Stimulated activated CD4-positive, alpha-beta T cell treated with anti-CD3 and anti-CD28 coated beads, TNF-alpha, amount 100 ng/mL, for 48 hours (primary cell): ENCODE measurements at places on chromosomes 4 and X.
A peak's percentile ranks its signal among the peaks of the same experiment; 100 is the strongest.

GRCh38 chr4:8773124-8773931, 98.3 kb downstream of the HMX1 start:
- DNase-seq: no peak

- DNase-seq: no peak
These were observed 421.0 kb downstream of the MAPK10 start for GRCh38 chr4:85938902-85939301.

DNA sequence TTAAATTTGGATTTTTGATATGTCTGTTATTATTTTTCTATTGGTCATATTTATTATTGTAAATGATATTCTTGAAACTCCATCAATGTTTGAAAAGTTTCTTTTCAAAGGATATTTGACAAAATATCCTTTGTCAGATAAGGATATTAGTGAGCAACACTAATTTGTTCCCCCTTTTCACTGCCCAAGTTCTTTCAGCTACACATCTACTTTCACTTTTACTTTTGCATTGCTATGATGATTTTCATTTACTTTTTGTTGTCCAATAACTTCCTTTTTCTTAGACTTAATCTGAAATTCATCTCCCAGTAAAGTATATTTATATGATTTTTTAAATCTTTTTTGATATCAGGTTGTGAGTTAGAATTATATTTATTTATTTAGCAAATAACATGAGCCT, 542.3 kb upstream of the ADGRL3 start:
- no peak for DNase-seq

DNA sequence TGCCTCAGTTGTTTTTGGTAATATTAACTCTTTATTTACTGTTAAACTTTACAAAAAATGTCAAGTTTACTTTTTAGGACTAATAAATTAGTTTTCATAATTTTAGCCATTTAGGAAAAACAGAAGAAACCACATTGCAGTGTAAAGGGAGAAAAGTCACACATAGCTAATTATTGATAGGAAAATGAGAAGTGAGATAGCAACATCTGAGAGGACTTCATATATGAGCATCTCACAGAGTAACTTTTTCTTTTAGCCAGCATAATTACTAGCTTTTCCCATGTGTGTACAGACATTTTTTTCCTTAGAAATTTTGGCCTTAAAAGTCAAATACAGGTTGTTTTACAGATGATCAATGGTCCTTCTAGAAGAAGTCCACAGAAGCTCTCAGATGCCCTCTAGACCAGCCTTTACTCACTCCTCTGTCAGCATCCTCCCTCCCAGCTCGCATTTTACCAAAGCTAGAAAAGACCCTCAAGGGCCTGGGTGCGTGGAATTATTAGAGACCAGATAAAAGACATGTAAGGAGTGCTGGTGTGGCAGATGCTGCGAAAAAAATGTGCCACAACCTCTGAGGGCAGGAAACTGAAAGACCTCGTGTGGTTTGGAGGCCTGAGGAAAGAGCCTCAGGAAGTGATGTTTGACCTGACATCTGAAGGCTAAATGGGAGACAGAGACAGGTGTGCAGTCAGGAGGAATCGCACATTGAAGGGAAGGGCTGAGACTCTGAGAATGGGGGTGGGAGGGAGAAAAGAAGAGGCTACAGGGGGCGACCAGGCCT, 156.9 kb downstream of the CBR4 start:
- no peak for DNase-seq

GRCh38 chr4:122045533-122045932, 93.7 kb upstream of the TRPC3 start:
- DNase-seq: no peak

- DNase-seq: no peak
These were observed 824 bp downstream of the TBC1D14 start for GRCh38 chr4:6910340-6910959.

DNA sequence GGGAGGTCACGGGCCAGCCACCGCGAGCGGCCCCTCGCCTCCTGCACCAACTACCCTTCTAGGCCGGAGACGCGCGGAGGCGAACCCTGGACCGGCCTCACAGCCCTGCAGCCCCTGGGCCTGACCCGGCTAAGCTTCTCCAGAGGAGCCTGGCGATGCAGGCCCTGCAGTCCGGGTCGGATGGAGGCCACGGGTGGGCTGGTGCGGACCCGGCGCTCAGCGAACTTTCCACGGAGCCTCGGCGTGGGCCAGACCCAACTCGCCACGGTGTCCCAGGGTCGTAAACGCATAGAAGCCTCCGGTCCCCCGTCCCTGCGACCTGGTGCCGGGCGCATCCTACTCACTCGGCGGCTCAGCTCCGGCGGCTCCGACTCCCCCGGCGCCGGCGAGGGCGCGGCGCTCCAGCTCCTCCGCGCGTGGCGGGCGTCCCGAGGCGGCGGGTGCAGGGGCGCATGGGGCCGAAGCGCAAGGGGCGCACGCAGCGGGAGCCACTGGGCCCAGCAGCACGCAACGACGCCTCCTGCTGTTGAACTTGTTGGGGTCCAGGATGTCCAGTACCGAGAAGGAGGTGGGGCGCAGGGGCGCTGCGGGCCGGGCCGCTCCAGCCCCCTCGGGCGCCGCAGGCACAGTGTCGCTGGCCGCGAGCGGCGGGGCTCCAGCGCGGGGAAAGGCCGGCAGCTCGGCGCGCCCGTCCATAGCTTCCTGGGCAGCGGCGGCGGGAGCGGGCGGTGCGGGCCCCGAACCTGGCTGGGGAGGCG, 427 bp downstream of the NKX1-1 start:
- DNase-seq: no peak

- no peak for DNase-seq
These were observed 162.9 kb downstream of the NSUN7 start for GRCh38 chr4:40912460-40913184.

DNA sequence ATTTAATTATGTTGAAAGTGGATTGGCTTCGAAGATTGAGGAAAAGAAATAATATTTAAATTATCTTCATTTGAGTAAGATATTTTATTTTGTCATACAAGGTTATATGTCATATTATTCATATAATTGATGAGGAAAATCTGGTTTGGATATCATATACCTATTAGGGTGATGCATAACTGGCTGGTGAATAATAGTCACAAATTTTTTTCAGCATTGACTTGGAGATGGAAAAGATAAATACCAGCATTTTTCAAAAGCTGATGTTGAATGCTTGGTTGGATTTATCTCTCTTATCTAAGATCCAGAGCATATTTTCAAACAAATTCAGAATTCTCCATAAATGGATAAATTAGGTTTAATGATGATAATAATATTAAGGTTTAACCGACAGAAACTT, 93.5 kb upstream of the SLIT2 start:
- DNase-seq: no peak

- DNase-seq: no peak
These were observed 2.3 kb upstream of the METTL14 start for GRCh38 chr4:118682928-118683327.

DNA sequence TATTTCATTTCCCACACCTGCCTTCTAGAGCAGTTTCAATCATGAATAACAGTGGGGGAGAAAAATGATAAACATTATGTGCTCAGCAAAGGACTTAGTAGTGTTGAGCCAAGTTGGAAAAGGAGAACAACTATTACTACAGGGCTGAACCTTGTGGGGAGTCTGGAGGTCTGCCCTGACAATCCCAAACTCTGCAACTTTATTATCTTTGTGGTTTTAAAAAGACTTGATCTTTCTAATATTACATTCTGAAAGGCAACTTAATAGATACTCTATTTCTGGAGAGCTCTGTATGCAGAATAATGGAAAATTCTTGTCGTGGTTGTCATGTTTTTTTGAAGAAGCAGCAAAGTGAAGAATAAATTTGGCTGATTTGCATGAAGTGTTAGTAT, 116.1 kb downstream of the SPCS3 start:
- DNase-seq: no peak

DNA sequence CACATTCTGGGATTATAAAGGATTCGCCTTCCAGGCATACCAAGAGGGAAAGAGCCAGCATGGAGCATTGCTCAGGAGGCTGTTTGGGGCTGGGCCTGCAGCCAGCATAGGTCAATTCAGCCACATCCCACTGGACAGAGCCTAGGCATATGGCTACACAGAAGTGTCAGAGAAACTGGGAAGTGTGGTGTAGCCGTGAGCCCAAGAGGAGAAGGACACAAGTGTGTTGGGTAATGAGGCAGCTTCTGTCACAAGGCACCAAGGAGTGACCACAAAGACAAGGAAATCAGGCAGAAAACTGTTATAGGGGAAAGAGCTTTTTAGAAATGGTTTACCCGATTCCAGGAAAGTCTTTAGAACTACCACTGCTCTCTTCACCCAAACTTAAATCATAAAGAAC, 178.6 kb upstream of the TBL1X start:
- DNase-seq: no peak

- DNase-seq: no peak
These were observed 71.5 kb downstream of the CYTL1 start for GRCh38 chr4:4947721-4948120.

DNA sequence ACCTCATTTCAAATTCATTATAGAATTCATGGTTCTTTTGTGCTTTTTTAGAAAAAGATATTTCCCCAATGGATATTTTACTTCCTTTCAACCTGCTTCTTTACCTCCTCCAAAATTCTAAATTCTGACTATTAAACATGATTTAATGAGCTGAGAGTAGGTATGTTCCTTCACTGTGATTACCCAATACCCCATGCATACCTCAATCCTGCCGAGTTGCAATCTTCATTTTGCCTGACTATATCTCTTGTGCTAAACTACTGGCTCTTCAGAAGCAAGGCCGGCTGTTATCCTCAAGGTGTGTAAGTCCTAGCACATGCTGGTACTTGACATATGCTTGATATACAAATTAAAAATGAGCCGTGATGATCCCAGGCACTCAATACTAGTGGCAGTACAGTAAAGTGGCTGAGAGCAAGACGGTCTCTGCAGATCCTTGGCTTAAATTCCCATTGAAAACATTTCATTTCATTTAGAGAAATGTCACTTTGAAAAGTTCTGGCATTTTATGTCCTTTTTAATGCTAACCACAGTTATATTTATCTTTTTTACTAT, 320.4 kb downstream of the KCNIP4 start:
- DNase-seq: no peak

- DNase-seq: no peak
These were observed 208.1 kb upstream of the ADGRL3 start for GRCh38 chr4:60992037-60992436.

- no peak for DNase-seq
These were observed 39.8 kb downstream of the DCTD start for GRCh38 chr4:182877326-182877883.

DNA sequence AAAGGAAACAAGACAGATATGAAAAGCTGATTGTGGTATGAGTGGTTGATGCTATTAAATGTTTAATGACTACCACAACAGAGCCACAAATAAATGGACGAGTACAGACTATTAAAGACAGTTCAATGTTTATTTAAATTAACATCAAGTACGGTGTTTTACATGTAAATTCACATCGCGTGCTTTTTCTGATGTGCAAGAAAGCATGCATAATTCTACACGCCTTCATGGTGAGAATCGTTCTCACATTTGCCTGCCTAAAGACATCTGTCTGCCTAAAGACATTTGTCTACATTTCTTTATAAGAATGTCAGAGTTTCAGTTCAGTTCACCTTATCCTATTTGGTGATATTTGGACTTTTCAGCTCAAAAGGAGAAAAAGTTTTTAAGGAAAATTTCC, 7.3 kb upstream of the GPR143 start:
- no peak for DNase-seq

DNA sequence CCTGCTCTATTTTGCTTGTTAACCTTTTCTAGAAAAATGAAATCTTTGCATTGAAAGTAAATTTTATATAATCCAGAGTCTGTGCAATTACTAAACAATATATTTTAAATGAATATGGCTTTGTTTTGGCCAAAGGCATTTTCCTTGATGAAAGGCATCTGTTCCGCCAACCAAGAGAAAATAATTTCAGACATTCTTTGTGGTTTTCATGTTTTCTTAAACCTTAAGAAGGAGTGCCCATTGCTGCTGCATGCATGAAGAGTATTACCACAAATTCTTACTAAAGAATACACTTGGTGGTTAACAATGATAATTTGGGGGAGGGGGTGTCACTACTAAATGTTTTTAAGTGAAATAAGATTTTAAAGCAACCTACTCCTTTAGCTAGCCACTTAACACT, 2.7 kb upstream of the PDGFC start:
- DNase-seq: no peak

- no peak for DNase-seq
These were observed 266.4 kb downstream of the ARHGAP24 start for GRCh38 chr4:85741381-85741780.

- no peak for DNase-seq
These were observed 21.6 kb downstream of the HTRA3 start for GRCh38 chr4:8291036-8291682.

- DNase-seq: peak; percentile 54
These were observed 623.8 kb upstream of the DIPK2B start for GRCh38 chrX:45824471-45824870.

DNA sequence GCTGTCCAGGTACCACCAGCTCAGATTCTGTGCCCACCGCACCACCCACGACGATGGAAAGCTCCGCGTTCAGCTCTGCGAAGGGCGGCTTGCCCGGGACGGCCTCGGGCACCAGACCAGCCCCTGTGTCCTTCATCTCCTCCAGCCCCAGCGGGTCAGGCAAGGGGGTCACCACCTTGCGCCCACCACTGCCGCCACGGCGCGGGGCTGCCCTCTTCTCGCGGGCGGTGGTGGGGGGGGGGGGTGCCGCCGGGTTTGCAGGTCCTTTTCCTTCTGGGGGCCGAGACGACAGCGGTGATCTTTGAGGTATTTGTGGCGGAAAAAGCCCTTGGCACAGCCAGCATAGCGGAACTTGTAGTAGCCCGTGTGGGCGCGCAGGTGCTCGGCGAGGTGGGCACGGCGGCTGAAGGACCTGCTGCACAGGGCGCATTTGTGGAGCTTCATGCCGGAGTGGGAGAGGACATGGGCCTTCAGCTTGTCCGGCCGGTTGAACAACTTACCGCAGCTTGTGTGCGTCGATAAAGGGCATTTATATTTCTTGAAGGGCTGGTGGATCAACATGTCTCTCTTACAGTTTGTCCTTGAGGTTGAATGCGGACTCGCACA, 50.9 kb downstream of the CFAP299 start:
- no peak for DNase-seq

- DNase-seq: no peak
These were observed 73.9 kb downstream of the SERTM2 start for GRCh38 chrX:111585337-111585736.

GRCh38 chr4:176721459-176721858, 71.3 kb downstream of the VEGFC start:
- DNase-seq: no peak

DNA sequence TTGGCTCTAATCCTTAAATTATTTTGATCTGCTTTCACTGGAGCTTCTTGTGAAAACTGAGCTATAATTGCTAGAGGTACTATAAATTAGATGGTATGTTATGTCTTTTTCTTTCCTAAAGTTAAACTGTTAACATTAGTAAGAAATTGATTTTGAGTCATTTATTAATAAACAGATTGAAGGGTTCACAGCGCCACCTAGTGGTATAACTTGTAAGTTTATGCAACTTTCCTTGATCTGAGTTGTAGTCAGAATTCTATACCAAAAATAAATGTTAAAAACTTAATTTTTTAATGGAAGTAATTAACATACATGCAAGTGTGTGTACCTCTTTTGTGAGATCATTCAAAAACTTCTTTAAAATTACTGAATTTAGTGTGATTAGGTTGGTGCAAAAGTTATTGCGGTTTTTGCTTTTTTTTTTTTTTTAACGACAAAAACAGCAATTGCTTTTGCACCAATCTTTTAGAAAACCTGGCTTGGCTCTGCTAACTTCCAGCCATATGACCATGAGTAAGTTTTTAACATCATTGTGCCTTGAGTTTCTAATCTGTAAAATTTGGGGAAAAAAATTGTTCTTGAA, 151.5 kb downstream of the CENPC start:
- peak; percentile 12 for DNase-seq

- no peak for DNase-seq
These were observed 138.1 kb downstream of the MID1 start for GRCh38 chrX:10482261-10482660.

GRCh38 chr4:722851-723360, 17.3 kb downstream of the PCGF3 start:
- no peak for DNase-seq
